ENCODE measurements at places on chromosomes 6 and 20. TPM values are rescaled to one million over a fixed set of nuclear protein-coding genes. Genes with fewer than 3 reads are reported as not detected.

GRCh38 chr6:87103977-87104601 is 9.2 kb upstream of the CGA start:
- DNase-seq: no peak

DNA sequence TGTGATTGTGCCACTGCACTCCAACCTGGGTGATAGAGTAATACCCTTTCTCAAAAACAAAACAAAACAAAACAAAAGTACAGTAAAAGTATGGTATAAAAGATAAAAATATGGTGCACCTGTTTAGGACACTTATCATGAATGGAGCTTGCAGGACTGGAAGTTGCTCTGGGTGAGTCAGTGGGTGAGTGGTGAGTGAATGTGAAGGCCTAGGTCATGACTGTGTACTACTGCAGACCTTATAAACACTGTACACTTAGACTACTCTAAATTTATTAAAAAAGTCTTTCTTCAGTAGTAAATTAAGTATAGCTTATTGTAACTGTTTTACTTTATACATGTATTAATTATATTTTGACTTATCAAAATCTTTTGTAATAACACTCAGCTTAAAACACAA is 46.0 kb downstream of the ZFP64 start:
- no peak for DNase-seq

- DNase-seq: no peak
These were observed 66.0 kb upstream of the TXNDC5 start for GRCh38 chr6:7976485-7977056.

- DNase-seq: no peak
These were observed 725.0 kb upstream of the HS3ST5 start for GRCh38 chr6:115067690-115068447.

PGBD1 gene
- total RNA-seq: 12.4 TPM

DNA sequence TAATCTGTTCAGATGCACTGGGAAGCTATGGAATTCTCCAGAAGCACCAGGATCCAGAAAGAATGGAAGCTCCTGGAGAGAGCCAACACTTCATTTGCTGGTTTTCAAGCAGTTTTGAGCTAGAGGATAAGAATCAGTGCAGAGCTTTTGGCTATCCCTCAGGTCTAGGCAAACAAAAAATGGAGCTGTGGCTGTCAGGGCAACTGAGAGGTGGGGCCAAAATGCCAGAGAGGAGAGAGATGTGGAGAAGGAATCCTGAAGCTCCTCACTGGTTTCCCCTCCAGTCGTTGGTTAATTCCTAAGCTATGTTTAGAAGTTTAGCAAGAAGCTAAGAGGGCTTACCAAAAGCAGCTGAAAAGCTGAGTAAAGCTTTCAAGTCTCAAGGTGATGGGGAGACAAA is 294.2 kb upstream of the JARID2 start:
- DNase-seq: no peak

- no peak for DNase-seq
These were observed 417.5 kb downstream of the EYS start for GRCh38 chr6:65289491-65289890.

DNA sequence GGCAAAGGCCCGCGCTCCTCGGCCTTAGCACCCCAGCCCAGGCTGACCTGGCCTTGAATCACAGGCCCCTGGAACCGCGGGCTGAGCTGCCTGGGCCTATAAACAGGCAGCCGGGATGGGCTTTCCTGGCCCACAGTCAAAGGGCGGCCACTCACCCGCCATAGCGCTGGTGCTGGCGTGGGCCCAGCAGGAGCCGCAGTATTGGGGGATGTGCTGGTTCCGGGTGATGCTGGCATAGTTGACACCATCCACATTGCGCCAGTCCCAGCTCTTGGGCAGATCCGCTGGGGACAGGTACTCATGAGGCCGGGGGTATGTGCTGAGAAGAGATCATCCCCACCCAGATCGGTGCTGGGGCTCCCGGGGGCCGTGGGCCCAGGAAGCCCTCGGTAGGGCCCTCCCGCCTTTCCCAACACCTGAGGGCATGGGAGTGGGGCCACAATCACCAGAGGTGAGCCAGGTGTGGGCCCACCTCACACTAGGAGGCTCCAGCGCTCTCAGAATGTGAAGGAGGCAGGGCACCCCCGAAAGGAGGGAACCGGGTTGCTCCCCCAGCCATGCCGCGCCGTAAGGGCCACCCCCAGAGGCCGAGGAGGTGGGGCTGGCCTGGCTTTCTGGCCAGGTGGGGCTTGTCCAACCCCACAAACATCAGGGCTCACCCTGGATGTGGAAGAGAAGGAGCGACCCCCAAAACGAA is 739 bp downstream of the CTSZ start:
- peak; percentile 51 for DNase-seq

DNA sequence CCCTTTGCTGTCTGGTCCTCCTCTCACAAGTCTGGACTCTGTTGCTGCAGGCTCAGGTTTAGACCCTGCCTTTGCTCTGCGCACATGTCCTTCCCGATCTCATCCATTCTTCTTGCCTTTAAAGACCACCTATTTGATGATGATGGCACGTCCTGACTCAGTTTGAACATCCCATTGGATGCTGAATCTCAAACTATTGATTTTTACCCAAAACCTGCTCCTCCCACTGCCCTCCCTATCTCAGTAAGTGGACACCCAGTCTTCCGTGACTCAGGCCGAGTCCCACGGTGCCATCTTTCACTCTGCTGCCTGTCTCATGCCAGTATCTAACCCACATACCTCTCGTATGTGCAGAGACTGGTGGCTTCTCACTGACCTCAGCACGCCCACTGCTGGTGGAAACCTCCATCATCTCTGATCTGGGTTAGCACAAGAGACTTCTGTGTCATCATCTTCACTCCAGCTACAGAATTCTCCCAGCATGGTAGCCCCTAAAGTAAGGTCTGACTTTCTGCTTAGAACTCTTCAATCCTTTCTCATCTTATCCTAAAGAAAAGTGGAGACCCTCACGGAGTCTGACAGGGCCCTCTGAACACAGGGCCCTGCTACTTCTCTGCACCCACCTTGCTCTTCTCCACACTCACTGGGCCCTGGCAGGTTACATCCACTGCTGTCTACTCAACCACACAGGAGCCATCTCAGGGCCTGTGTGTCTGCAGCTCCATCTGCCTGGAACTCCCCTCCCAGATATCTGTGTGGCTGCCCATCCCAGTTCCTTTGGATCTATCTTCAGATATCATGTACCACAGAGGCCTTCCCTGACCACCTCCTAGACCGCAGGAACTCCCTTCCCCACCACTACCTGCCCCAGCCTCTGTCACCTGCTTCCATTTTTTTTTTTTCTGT is 387.1 kb upstream of the AGPAT4 start:
- DNase-seq: peak; percentile 29

- DNase-seq: no peak
These were observed 17.9 kb upstream of the TBC1D7 start for GRCh38 chr6:13346245-13346644.

DNA sequence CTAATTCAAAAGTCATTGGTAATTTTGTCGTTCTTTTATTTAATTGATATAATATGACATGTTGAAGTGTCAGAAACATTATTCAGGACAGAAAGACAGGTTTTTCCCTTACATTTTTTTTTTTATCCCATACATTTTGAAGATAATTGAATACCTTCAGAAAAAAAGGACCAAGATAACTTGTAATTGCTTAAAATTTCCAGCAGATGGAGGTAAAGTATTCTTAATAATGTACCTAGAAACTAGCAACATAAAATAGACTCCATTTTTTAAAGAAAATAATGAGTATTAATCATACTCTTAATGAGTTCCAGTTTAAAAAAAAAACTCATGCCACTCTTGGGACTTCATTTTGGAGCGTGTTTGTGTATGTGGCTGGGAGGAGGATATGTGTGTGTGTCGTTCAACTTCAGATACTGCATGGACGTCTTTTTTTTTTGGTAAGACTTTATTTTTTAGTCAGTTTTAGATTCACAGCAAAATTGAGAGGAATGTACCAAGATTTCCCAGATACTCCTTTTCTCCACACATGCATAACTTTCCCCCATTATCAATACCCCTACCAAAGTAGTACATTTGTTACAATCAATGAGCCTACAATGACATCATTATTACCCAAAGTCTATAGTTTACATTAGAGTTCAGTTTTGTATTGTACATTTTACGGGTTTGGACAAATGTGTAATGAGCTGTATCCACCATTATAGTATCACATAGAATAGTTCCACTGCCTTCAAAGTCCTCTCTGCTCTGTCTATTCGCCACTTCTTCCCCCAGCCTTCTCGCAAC is 79.4 kb downstream of the ROS1 start:
- no peak for DNase-seq

DNA sequence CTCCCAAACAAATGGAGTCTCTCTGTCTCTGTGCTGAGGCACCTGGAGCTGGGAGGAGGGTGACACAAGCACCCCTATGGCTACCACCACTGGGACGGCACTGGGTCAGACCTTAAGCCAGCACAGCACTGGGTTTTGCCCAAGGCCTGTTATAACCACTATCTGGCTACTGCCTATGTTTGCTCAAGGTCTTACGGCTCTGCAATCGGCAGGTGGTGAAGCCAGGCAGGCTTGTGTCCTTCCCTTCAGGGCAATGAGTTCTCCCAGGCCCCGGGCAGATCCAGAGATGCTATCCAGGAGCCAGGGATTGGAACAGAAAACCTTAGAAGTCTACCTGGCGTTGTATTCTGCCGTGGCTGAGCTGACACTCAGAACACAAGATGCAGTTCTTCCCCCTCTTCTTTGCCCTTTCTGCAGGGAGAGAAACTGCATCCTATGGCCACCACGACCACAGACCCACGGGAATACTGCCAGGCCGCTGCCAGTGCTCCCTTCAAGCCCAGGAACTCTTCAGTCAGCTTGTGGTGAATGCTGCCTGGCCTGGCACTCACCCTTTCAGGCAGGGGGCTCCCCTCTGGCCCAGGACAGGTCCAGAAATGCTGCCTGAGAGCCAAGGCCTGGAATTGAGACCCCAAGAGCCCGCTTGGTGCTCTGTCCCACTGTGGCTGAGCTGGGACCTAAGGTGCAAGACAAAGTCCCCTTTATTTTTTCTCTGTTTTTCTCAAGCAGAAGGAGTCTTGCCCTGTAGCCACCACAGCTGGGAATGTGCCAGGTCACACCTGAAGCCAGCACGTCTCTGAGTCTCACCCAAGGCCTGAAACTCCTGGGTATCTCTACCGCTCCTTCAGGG is 67.0 kb upstream of the FRMD1 start:
- no peak for DNase-seq

DNA sequence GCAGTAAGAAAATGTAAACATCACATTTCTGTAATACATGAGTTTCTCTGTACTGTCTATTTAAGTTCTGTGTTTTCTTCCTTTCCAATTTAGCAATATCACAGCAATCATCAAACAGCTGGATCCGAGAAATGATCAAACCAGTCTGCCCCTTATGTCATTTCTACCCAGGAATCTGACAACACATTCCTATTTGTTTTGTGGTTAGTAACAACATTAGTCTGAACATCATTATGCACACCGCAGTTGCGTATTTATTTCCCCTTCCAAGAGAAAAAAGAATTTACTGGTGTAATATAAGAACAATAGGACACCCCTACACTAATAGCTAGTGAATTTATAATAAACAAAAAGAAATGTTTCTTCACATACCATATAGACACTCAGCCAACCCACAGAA is 179.5 kb downstream of the BTBD9 start:
- no peak for DNase-seq

- no peak for DNase-seq
These were observed 67.3 kb downstream of the KCNB1 start for GRCh38 chr20:49415005-49415667.

GRCh38 chr6:7787137-7787608 is 61.3 kb downstream of the BMP6 start:
- DNase-seq: no peak

DNA sequence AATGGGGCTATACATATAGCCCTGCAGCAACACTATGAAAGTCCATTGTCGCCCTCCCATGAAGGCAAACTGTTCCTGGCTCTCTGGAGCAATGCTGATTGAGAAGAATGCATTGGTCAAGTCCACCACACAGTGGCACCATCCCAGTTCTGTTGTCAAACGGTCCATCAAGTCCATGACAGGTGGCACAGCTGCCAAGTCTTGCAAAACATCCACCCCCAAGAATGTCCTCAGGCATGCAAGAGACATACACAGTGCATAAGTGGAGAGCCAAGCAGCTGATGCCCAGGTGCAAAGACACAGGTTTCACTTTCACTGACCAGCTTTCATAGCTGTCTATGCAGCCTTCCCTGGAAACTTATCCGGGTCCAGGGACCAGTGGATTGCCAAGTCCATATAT is 17.5 kb downstream of the ZNF391 start:
- DNase-seq: no peak

SLC4A11 gene
- total RNA-seq: 0.57 TPM

- no peak for DNase-seq
These were observed 14.4 kb upstream of the RSPH3 start for GRCh38 chr6:159014406-159014805.

DNA sequence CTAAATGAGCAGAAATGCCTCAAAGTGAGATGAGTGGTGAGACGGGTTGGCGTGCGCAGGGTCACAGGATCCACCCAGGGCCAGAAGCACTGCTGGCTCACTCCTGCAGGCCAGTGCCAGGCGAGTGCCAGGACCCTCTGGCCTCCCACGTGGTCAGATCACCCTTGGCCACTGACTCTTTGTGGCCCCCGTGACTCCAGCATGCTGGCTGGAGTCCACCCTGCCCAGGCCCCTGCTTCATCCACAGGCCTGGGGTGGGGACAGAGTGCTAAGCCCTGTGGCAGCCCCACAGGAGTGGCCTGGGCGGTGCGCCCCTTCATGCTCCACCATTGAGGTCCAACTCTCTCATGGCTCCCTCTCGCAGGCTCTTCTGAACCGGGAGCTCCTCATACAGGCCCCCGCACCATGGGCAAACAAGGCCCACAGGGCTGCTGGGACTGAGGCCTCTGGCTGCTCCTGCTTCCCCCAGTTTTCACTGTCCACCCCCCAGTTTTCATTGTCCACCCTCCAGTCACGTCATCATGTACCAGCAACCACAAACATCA is 61.6 kb downstream of the ABHD12 start:
- no peak for DNase-seq

DNA sequence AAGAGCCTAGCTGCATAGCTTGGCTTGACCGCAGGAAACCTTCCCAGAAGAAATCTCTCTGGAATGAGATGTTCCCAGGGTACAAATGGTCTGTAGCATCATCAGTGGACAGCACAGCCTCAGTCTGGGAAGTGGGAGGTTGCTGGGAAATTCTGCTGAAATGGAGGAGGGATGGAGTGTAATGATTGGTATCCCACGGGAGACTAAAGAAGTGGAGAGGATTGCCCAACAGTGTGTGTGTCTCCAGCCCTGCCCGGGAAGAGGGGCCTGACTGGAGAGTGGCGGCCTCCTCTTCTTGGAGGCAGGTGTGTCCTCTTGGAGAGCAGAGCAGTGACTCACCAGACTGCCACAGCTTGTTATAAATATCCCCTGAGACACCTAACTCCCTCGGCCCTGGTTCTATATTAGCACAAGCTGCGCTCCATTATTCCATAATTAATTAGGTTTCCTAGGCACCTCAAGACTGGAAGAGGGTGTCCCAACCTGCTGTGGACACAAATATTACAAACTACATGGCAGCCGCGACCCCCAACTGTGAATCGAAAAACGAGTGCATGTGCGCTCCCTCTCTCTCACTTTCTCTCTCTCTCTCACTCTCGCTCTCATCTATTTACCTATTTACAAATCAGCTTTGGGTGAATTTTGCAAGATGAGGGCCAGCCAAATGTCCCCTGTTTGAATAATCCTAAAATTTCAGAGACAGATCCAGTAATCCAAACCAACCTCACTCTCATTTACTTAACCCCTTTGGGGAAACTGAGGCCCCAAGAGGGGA is 68.8 kb downstream of the FGD2 start:
- DNase-seq: peak; percentile 28

- no peak for DNase-seq
These were observed 16.7 kb downstream of the CD109 start for GRCh38 chr6:73712535-73713173.

All from Daoy (cell line).